Mesenteric fat pad (tissue), 1 donor: ENCODE measurements at places on chromosomes 1 and 21. TPM values are rescaled to one million over a fixed set of nuclear protein-coding genes. Genes with fewer than 3 reads are reported as not detected.

Gene FCAMR
- total RNA-seq, result not detected

Gene CD84
- total RNA-seq, result 17.1 TPM

Gene LMX1A
- 0.32 TPM for total RNA-seq

Gene RPL5
- total RNA-seq, result 762 TPM

Gene G0S2
- total RNA-seq, result 2,798 TPM

Gene LCK
- 1.8 TPM for total RNA-seq

Gene CEP170
- total RNA-seq, result 68.8 TPM

Gene CCDC27
- total RNA-seq, result not detected

Gene RALGPS2
- 5.2 TPM for total RNA-seq

Gene SHCBP1L
- not detected for total RNA-seq

Gene FASLG
- total RNA-seq, result not detected

Gene MANEAL
- 1.5 TPM for total RNA-seq

Gene PIGV
- 9.0 TPM for total RNA-seq

- no peak for DNase-seq
Measured at GRCh38 chr1:42463921-42464320, 835 bp downstream of the CCDC30 start.

DNA sequence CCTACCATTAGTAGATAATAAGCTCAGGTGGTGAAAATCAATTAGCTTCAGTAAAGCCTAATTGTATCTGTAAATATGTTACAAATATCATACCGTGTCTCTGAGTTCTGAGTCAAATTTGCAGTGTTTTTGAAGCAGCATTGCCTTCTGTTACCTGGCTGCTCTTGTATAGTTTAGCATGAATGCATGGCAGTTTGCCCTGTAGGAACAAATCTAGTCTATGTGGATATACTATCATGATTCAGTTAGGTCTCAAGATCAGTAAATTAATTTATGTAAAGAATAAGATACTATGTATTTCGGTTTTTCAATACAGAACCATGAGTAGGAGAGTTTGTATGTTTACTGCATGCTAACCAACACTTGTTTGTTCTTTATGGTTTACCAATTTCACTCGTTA lies 240.6 kb upstream of the C1orf105 start:
- DNase-seq, result no peak

DNA sequence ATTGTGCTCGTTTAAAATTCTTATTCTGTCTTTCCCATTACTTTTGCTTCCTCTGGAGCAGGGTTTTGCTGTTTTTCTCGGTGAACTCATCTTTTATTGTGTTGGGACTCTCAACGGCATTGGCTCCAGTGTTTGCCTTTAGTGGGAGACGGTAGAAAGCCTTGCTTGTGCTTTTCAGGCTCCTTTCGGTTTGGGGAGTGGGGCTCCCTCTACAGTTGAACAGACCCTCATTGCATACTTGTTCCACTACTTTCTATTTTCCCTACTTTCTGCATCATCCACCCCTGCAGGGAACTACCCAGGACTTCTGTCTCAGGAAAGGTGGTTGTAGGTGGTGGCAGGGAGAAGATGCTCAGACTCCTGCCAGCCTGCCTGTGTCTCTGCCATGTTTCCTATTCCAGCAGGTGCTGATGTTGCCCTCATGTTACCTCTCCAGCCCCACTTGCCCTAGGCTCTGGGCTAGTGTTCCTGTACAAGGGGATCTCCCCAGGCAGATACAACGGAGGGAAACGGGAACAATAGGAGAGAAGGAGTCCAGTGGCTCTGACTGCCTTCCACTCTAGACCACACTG lies 68.5 kb upstream of the ZBTB18 start:
- DNase-seq, result no peak

- no peak for DNase-seq
Measured at GRCh38 chr1:65414538-65414937, 5.9 kb upstream of the LEPR start.

GRCh38 chr1:36934061-36934460 lies 100.3 kb downstream of the GRIK3 start:
- no peak for DNase-seq

- no peak for DNase-seq
Measured at GRCh38 chr1:78060857-78061563, 15.2 kb downstream of the GIPC2 start.

GRCh38 chr1:19006837-19007271 lies 50.4 kb upstream of the IFFO2 start:
- DNase-seq, result no peak

DNA sequence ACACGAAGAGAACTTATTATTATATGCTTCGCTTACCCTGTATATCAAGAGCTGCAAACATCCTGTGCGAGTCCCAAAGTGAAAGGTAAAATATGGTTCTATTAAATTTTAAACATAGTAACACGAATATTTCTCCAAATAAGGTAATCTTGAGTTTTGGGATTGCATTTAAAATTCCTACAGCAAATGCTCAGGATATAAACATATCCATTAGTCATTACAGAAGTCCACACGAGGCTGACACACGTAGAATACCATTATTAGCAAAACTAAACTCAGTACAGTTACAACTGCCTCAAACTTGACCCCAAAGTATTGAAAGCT lies 282 bp upstream of the LYPLAL1 start:
- no peak for DNase-seq

GRCh38 chr21:45713613-45714012 lies 70.1 kb downstream of the PCBP3 start:
- no peak for DNase-seq

GRCh38 chr1:14915356-14916054 lies 238.0 kb upstream of the TMEM51 start:
- DNase-seq, result no peak

DNA sequence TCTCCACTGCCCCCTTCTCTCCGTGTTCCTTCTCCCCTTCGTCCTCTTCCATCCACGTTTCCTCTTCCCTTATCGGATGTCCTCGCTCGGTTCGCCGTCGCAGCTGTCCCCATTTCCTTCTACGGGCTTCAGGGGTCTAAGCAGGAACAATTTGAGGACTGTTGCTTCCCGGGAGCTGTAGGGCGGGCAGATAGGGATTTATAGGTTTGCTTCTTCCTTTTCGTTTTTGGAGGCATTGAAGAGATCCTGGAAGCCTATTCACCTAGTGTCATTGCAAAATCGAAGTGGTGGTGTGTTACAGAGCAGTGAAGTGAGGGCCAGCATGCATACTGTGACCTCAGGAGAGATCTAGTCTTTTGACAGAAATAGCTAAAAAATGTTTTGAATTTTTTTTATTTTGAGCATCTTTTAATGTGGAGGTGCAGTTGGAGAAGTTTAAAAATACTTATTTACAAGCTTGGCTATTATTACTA lies 897 bp downstream of the ZYG11B start:
- peak; percentile 81 for DNase-seq

GRCh38 chr1:79353224-79353623 lies 346.7 kb upstream of the ADGRL4 start:
- DNase-seq, result no peak

DNA sequence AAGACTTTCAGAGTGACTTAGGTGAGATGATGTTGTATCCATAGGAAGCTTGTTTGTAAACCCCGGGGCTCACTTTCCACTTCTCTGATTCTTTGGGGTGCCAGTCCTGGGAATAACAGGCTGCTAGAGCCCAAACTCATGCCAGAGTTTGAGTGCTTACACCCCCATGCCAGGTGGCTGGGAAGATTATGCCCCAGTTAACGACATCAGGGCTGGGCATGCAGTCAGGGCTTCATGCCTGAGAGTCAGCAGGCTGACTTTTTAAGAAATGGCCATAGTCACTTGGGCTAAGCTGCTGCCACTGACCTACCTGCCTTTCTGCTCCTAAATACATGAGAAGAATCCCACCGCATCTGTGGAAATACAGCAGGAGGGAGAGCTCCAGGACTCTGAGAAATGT lies 425.6 kb upstream of the VAMP3 start:
- no peak for DNase-seq

GRCh38 chr1:81799939-81800694 lies 617 bp upstream of the ADGRL2 start:
- no peak for DNase-seq

- no peak for DNase-seq
Measured at GRCh38 chr1:81237473-81238089, 563.2 kb upstream of the ADGRL2 start.

DNA sequence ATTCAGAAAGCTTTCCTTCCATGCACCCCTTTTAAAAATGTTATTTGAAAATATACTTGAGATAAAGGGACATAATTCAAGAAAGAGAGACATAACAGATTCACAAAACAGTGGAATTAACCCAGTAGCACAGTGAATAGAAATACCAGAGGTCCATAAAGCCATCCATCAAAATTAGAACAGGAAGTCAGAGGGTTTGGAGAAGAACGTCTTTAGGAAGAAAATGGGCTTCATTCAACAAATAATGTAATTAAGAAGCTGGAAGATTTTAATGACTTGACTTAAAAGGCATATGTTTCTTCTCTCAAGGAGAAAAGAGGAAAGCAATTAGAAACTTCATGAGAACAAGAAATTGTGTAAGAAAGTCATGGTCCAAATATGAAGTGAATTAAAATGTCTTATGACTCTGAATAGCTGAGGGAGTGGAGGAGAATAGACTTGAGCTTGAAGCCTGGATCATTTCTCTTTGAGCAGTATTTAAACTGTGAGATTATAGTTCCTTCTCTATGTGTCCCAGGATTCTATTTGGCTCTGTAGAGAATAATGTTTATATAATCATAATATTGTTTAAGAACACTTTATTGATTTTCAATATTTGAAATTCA lies 7.9 kb upstream of the HCRTR1 start:
- no peak for DNase-seq

DNA sequence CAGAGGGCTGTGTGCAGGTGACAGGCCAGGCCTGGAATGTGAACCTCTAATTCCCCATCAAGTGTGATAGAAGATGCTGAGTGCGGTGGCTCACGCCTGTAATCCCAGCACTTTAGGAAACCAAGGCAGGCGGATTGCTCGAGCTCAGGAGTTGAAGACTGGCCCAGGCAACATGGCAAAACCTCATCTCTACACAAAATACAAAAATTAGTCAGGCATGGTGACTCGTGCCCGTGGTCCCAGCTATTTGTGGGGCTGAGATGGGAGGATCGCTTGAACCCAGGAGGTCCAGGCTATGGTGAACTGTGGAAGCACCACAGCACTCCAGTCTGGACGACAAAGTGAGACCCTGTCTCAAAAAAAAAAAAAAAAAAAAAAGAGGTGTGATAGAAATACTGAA lies 40.1 kb upstream of the PUM1 start:
- no peak for DNase-seq

DNA sequence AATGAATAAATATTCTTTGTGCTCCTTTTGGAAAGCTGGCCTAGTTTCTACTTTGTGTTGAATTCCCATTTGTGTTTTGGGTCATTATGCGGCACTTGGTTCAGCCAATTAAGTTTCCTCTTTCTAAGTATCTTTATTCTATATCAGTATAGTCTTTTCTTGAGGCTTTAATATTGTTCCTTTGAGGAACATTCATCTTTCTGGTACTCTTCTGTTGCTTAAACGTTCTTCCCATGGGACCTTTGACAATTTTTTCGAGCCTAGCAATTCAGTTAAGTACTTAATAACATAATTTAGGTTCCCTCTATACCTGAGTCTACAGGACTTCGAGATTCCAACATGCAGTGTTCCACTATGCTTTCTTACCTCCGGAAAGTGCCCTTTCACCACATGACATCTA lies 24.9 kb downstream of the ZBTB40 start:
- DNase-seq, result no peak

DNA sequence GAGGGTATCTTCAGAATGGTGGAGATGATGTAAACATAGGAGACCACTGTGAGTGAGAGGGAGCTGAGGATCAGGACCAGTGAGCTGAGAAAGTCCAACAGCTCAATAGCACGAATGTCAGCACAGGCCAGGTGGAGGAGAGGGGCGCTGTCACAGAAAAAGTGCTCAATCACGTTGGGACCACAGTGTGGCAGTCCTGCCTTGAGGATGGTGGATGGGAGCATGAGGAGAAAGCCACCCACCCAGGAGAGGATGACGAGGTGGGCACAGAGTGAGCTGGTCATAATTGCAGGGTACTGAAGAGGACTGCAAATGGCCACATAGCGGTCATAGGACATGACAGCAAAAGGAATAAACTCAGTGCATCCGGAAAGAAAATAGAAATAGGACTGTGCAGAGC lies 8.1 kb downstream of the OR11L1 start:
- no peak for DNase-seq

DNA sequence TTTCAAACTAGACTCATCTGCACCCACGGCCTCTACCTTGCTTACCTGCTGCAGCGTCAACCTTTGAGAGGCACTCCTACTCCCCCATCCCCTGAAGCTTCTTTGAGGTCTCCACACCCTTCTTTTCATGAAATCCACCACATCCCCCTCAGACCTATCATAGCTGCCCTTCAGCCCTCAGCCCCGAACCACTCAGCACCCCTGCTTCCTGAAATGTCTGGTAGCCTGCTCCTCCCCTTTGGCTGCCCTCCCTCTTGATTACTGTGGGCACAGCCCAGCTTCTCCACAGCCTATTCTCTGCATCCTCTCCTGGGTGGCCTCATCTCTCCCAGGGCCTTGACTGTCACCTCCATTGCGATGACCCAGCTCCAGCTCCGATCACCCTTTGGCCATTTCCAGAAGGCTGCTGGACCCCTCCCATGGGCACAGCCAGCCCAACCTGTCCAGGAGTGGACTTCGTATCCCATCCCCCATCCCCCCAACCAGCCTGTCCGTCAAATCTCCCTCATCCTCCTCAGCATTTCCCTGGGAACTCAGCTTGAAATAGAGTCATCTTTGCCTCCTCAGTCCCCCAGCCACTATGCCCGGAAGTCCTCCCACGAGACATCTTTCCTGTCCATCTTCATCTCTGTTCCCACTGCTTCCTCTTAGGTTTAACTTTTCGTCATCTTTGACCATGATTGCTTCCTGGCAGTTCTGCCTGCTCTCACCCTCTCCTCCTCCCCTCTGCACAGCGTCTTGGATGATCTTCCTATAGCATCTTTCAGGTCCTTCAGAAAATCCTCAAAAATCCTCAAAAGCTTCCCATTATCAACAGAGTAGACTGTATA lies 6.1 kb upstream of the ADORA1 start:
- peak; percentile 47 for DNase-seq

- no peak for DNase-seq
Measured at GRCh38 chr1:205805082-205805711, 7.8 kb downstream of the SLC41A1 start.

DNA sequence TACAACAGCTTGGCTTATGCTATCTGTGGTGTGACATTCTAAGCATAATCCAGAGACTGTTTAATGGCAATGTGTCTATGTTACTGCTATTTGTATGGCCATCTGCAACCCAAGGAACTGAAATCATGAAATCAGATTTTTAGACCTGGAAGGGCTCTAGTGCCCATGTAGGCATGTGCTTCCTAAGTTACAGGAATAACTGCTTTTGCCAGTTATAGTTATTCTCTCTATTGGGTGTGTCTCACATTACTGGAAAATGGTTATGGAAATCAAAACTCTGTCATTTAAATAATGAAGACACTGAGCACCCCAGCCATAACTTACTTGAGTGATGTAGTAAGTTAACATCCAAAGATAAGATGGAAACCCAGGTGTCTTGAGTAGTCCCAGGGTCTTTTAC lies 12.6 kb upstream of the JUN start:
- no peak for DNase-seq

GRCh38 chr1:16068356-16069270 lies 4.8 kb downstream of the FAM131C start:
- DNase-seq, result no peak

- DNase-seq, result no peak
Measured at GRCh38 chr1:58401991-58402390, 144.5 kb downstream of the OMA1 start.

GRCh38 chr1:20197329-20197791 lies 11.0 kb upstream of the PLA2G2C start:
- no peak for DNase-seq
